ENCODE measurements at places on chromosomes 5 and 9.

- no peak for DNase-seq
Measured at GRCh38 chr9:68515326-68516017, 25.2 kb downstream of the TMEM252 start.

- peak; percentile 91 for DNase-seq
Measured at GRCh38 chr5:91384671-91385430, 1.7 kb upstream of the ARRDC3 start.

DNA sequence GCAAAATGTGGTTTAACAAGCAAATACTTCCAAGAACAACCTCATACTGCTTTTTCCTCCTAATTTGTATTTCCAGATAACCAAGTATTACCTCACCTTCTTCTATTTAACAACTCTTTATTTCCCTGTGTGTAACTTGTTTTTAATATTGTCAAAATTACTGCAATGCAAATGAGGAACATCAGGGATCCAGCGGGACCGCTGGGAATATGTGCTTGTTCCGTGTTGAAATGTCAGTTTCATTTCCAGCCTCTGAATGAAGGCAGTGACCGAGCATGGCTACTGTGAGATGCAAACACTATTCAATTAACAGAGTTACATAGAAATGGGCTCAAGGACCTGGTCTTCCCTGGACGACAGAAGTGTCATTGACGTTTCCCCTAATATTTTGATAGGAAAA lies 110.8 kb upstream of the CTSL start:
- DNase-seq: no peak

DNA sequence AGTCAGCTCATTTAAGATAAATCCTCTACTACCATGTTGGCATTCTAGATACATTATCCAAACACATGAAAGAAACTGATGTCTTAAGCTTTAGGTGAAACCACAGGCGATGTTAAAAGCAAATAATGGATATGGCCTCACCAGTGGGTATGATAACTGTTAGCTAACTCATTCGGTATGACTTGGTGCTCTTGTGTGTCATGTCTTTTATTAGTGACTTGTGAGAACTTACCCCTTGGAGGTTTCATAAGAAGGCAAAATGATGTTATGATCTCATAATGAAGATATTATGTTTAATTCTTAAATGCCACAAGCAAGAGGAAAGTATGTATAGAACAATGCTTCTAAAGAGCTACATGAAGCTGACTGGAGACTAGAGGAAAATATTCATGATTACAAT lies 1227.0 kb downstream of the EFNA5 start:
- DNase-seq: no peak

- no peak for DNase-seq
Measured at GRCh38 chr5:90696153-90696552, 137.6 kb downstream of the ADGRV1 start.

DNA sequence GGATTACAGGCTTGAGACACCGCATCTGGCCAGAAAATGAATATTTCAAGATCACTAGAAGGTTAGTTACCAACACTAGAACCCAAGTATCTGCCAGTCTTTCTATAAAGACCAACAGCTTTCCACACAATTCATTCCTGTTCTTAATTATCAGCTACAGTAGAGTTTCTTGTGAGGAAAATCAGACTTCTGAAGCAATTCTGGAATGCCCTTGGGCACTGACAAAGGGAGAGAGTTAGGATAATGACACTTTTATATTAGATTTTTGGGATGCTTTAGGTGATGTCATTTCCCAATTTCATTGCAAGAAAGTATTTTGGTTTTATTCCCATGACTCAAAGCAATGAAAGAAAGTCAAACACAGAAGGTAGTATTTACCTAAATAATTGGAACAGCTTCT lies 497.0 kb upstream of the TUSC1 start:
- no peak for DNase-seq

GRCh38 chr5:31890046-31890445 lies 251.1 kb downstream of the PDZD2 start:
- DNase-seq: no peak

GRCh38 chr9:37248651-37249163 lies 128.3 kb downstream of the ZCCHC7 start:
- no peak for DNase-seq

DNA sequence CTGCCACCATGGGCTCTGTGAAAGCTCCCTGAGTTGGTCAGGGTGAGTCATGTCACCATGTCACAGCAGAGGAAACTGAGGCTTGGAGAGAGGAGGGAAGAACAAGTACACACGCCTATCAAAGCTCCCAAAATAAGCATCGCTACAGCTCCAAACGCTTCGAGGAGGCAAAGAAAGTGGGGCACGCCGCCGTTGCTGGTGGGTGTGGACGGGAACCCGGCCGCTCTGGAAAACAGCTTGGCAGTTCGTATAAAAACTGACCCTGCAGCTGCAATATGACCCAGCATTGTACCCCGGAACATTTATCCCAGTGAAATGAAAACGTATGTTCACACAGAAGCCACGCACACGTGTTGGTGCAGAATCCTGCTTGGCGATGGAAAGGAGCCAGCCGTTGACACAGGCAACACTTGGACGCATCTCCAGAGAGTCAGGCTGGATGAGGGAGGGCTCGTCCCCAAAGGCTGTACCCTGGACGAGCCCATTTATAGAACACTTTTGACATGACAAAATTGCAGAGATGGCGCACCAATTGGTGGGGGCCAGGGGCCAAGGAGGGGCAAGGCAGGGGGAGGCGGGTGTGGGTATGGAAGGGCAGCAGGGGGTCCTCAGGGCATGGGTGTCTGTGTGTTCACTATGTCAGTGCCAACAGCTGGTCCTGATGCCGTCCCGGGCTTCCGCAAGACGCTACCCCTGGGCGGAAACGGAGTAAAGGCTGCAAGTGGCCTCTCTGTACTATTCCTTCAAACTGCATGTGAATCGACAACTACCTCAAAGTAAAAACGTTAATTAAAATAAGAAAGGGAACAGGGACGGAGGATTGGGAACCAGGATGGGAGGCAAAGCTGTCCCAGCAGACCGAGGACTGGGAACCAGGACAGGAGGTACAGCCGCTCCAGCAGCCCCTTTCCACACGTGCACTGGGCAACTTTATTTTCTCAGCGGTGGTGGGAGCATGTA lies 173.0 kb downstream of the OLFM1 start:
- DNase-seq: no peak

GRCh38 chr5:55102348-55102747 lies at the start of gene GZMA:
Gene GZMA, plus strand, starts transcription at chr5:55102646. Its CDS starts 37 bp downstream, at chr5:55102683.
- DNase-seq: peak; percentile 71

DNA sequence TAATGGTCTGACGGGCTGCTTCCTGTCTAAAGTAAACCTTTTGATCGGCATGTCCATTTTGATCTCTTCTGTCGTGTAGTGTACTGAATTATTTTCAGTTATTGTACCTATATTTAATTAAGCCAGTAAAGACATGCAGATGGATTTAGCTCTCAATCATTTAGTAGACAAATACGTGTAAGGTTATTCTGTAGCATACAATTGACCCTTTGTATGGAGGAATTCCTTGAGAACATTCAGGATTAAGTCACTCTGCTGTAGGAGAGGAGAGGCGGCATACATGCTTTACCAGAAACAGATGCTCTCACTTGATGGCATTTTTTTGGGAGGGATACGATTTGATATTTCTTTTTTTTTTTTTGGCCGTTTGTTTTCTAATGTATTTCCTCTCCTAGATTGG lies 141.0 kb downstream of the PBX3 start:
- no peak for DNase-seq

GRCh38 chr5:180689071-180689694 lies 39.8 kb upstream of the FLT4 start:
- peak; percentile 51 for DNase-seq

- peak; percentile 44 for DNase-seq
Measured at GRCh38 chr9:135908754-135909204, 1.4 kb upstream of the CAMSAP1 start.

- no peak for DNase-seq
Measured at GRCh38 chr5:173056783-173057061, 570 bp downstream of the CREBRF start.

GRCh38 chr9:133528001-133528875 lies 3.5 kb upstream of the MYMK start:
- no peak for DNase-seq

- DNase-seq: no peak
Measured at GRCh38 chr9:110187126-110187525, 20.8 kb downstream of the C9orf152 start.

- no peak for DNase-seq
Measured at GRCh38 chr5:149056616-149057165, 6.2 kb downstream of the SH3TC2 start.

- DNase-seq: no peak
Measured at GRCh38 chr5:174706997-174707572, 17.3 kb upstream of the MSX2 start.

GRCh38 chr9:9790216-9790872 lies 822.5 kb downstream of the PTPRD start:
- DNase-seq: peak; percentile 21

DNA sequence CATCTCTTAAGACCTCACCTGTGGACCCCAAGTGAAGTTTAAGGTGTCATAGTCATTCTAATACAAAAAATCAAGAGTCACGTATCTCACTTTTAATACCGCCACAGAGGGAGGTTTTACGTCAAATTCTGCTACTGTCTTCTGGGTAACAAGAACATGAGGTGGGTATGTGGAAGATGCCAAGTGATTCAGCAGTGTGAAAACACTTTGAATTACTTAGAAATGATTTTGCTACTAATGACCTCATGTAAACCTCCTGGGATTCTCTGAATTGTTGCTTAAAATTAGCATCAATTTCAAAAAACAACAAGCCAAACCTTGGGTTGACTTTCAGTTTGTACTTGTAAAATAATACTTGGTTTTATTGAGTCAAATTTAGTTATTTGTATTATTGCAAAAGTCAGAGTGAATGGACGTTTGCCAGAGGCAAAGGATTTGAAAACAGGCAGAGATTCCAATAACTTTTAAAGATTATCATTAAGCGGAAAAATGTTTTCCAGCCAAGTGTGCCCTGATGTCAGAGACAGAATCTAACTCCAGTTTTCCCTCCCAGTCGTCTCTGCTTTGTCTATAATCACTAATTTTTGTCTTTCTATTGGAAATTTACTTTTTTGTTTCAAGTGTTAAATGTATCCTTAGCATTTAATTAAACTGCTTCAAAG lies 8.8 kb downstream of the DMRT2 start:
- DNase-seq: no peak

DNA sequence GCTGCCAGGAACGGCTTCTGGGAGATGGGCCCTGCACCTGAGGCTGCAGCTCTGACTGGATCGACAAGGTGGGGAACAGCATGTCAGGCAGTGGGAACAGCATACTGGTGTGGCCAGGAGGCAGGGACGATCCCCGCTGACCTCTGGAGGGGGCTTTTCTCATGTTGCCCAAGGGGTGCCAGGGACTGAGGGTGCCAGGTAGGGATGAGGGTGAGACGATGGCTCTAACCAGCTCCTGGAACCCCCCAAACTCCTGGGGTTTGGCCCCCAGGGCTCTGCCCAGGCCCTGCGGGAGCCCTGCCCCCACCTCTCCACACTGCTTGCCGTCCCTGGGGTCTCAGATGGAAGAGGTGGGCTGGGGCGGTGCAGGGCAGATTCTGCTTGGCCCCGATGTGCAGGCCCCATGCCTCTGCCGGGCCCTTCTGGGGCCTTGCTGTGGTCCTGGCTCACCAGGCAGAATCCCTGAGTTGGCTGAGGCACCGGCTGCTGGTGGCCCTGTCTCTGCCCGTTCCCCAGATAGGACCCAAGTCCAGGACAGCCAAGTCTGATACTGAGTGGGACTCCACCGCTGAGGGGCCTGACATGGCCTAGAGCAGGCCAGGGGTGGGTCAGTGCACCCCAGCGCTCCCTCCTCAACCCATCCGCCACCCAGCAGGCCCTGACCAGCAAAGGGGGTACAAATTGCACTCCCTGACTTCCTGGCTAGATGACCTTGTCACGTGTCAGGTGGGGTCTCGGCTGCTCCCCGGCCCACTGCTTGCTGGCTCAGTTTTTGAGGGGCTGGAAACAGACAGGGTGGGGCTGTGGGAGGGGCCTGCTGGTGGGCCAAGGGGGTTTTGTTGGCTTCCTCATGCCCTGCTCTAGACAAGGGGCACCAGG lies 28.4 kb upstream of the RNF130 start:
- DNase-seq: no peak

GRCh38 chr5:17425385-17426070 lies 72.5 kb upstream of the TAF11L2 start:
- no peak for DNase-seq

GRCh38 chr9:129406278-129407225 lies 214.3 kb downstream of the C9orf50 start:
- DNase-seq: no peak

- no peak for DNase-seq
Measured at GRCh38 chr9:127223266-127223665, 41.3 kb upstream of the GARNL3 start.

- no peak for DNase-seq
Measured at GRCh38 chr5:135669416-135669815, 90.6 kb upstream of the CXCL14 start.

DNA sequence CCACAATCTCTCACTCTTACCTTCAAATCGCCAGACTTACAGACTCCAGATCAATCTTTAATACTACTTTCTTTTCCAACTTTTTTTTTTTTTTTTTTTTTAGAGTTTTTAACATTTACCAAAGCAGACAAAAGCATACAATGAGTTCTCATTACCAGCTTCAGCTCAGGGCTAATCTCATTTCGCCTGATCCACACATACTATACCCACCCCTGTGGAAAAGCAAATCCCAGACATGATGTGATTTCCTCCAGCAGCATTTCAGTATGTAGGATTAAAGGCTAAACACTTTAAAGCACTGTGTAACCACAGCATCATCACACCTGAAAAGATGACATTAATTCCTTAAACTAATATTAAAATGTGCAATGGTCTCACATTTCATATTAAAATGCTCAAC lies 138.8 kb upstream of the RETREG1 start:
- no peak for DNase-seq

- DNase-seq: peak; percentile 87
Measured at GRCh38 chr5:126446498-126447224, 23.5 kb downstream of the GRAMD2B start.

DNA sequence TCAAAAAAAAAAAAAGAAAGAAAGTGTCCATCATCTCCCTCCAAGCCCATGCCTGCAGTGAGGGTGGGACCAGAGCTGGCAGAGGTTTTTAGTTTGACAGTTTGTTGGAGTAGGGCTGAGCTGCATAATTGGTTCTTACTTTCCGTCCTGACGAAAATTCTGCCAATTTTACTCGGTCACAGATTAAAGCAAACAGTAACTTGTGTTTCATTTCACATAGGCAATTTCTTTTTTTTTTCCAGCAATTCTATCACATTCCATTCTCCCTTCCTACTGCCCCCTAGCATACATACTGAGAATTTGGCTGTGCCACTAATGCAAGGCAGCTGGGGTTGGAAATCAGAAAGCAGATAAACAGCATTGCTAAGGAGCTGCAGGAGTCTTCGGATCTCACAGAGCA lies 132.4 kb downstream of the FRMD3 start:
- DNase-seq: no peak
